ENCODE measurements at places on chromosomes 1 and 21. TPM values are rescaled to one million over a fixed set of nuclear protein-coding genes. Genes with fewer than 3 reads are reported as not detected.
A peak's percentile ranks its signal among the peaks of the same experiment; 100 is the strongest.

A3GALT2 gene
- total RNA-seq: not detected

DNA sequence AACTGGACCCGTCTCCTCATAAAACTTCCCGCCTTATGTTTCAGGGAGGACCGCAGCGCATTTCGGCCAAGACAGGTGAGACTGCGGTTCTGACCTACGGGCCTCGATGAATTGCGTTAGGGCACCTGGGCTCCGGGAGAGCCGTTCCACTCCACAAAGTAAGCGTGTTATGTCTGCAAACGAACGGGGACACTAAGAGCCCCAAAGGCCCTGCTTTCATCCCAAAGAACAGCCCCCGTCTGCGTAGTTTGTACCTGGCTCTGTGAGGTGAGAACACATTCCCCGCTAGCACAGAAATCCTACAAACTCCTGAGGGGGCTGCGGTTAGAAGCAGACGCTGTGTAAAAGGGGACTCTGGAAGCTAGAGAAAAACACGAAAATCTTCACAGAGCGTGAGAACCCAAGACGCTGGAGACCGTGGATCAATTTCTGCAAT lies 41.6 kb upstream of the PPIAL4F start:
- DNase-seq: no peak
- no peak overlapping the region for H3K4me3 ChIP-seq
- H3K36me3 ChIP-seq: no peaks in the 10 kb centered on the region
- H3K27me3 ChIP-seq: peaks cover 2% of the 10 kb centered on the region

PRDM16 gene
- 0.67 TPM for total RNA-seq

DNA sequence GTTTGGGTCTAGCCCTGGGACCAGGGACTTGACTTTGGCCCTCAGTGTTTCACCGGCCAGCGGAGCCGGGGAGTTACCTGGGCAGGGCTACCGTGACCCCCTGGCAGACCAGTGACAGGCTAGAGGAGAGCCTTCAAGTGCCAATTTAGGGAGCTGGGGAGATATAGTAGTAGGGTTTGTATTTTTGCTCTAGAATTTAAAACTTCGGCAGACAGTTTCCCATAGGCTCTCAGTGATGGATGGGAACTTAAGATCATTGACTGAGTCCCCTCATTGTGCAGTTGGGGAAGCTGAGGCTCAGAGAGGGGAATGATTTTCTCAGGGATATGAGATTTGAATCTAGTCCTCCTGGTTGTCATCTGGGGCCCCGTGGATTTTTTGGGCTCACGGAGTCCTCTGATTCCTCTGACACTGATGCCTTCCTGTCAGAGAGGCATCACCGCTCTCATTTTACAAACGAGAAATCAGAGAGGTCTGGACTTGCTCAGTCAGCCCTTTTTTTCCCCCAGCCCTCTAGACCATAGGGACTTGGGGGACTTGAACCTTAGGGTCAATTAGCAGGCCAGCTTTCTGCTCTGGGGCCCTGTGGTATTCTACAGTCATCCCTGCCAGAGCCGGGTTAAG lies 58.3 kb upstream of the ACOT11 start:
- no peaks in the 10 kb centered on the region for H3K27me3 ChIP-seq
- H3K4me1 ChIP-seq: peaks cover 45% of the 10 kb centered on the region
- DNase-seq: no peak
- H3K27ac ChIP-seq: peak overlapping the region; percentile 88

- no peak for DNase-seq
- H3K4me3 ChIP-seq: no peak overlapping the region
- H3K27ac ChIP-seq: no peak overlapping the region
- no peaks in the 10 kb centered on the region for H3K36me3 ChIP-seq
- no peaks in the 10 kb centered on the region for H3K27me3 ChIP-seq
Measured at GRCh38 chr21:43575473-43575844, 83.8 kb downstream of the HSF2BP start.

GRCh38 chr21:14977814-14978213 lies 87.0 kb downstream of the NRIP1 start:
- H3K27ac ChIP-seq: no peak overlapping the region
- no peak overlapping the region for H3K4me3 ChIP-seq
- no peaks in the 10 kb centered on the region for H3K27me3 ChIP-seq

- no peaks in the 10 kb centered on the region for H3K27me3 ChIP-seq
- H3K36me3 ChIP-seq: no peaks in the 10 kb centered on the region
- no peak overlapping the region for H3K27ac ChIP-seq
- H3K4me3 ChIP-seq: no peak overlapping the region
- H3K4me1 ChIP-seq: no peaks in the 10 kb centered on the region
- DNase-seq: no peak
Measured at GRCh38 chr1:112793631-112794565, 78.8 kb upstream of the PPM1J start.

DNA sequence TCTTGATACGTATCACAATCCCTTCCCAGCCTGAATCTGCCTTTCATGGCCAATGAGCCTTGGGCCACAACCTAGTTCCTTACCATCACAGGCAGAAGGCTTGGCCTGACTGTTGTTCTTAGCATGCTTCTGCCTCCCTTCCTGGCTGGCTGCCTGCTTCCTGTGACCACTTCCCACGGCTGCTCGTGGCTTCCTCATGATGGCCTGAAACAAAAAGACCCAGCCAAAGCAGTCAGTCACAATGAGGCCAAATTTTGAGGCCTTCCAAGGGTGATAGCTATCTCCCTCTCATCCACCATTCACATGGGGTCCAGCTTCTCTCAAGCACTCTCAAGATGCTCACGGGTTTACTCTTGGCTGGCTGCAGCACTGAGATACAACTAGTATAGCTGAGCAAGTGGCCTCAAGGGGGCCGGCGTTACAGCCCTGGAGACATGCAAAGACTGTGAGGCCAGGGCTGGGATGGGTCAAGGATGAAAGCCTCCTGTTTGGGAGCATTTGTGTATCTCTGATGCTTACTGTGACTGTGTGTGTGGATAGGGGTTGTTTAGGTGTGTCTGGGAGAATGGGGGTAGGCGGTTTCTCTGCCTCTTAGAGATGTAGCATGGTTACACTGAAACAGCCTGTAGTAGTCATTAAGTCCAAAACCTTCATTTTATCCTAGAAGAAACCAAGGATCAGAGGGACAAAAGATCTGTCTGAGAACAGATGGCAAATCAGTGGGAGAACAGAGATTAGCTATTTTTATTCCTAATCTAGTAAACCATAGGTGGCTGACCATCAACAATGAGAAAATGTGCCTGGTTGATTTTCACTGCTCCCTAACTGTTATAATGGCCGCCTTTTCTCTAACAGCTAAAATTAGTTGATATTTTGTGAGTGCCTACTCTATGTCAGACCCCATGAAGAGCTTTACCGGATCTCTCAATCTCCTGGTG lies 5.4 kb upstream of the TOE1 start:
- peaks cover 21% of the 10 kb centered on the region for H3K36me3 ChIP-seq
- H3K27ac ChIP-seq: no peak overlapping the region
- H3K4me3 ChIP-seq: no peak overlapping the region
- no peaks in the 10 kb centered on the region for H3K27me3 ChIP-seq
- no peak for DNase-seq

GRCh38 chr1:38992412-38993111 lies 1.5 kb downstream of the AKIRIN1 start:
- peaks cover 9% of the 10 kb centered on the region for H3K4me1 ChIP-seq
- DNase-seq: no peak
- H3K36me3 ChIP-seq: no peaks in the 10 kb centered on the region

- no peaks in the 10 kb centered on the region for H3K4me1 ChIP-seq
- no peak overlapping the region for H3K4me3 ChIP-seq
Measured at GRCh38 chr1:18290740-18291412, 183.3 kb downstream of the IGSF21 start.

DNA sequence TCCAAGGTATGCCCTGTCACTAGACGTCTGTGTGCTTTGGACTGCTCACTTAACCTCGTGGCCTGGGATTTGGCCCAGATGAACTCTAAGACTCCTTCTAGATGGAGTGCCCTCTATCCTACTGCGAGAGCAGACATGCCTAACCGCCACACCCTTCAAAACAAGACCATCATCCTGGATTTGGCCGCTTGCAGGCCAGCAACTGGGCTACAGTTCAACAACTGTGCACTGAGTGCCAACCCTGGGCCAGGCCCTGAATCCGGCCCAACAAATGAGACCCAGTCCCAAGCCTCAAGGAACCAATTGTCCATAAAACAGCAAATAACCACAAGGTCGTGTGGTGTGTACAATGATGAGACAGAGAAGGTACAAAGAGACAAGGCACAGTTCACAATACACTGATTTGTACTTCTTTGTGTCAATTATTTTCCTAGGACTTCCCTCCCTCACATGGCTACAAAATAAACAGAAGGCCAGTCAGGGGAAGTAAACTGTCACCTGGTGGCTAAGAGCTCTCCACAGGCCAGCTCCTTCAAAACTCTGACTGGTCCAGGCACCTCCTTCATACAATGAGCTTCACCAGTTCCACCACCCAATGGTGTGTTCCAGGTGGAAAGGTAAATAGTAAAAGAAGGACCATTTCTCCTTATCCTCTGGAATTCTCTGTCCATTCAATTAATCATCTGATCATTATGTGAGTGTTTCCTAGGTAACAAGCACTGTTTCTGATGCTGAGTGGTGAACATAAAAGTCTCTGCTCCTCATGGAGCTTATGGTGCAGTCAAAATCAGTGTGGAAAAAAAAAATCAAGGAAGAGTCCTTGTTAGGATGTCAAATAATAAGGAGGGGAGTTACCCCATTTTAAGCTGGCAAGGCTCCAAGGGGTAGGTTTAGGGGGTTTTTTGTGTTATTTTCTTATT lies 60.4 kb downstream of the CAPZB start:
- H3K4me3 ChIP-seq: no peak overlapping the region
- no peak for DNase-seq
- H3K27ac ChIP-seq: peak overlapping the region; percentile 3
- H3K4me1 ChIP-seq: peaks cover 39% of the 10 kb centered on the region
- no peaks in the 10 kb centered on the region for H3K36me3 ChIP-seq
- H3K27me3 ChIP-seq: no peaks in the 10 kb centered on the region

DNA sequence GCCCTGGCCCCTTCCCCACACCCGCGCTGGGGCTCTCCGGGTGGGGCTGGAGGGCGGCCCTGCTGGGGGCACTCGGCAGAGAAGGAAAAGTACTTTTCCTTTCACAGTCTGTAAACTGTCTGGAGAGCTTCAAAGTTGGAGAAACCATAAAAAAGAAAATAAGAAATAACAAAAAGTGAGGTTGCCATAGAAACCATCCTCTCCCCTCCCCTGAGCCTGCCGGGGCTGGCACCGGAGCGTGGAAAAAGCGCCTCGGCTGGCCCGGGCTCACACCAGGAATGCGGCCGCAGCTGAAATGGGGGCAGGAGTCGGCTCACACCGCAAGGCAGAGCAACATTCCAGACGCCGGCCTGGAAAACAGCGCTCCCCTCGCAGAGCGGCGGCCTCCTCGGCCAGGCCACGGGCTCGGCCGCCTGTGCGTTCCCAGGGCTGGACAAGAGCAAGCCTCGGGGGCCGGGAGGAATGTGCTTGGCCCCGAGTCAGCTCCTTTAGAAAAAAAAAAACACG lies 69.2 kb downstream of the MORN1 start:
- H3K36me3 ChIP-seq: no peaks in the 10 kb centered on the region
- no peaks in the 10 kb centered on the region for H3K4me1 ChIP-seq
- H3K27me3 ChIP-seq: no peaks in the 10 kb centered on the region
- H3K27ac ChIP-seq: peak overlapping the region; percentile 25

GRCh38 chr1:207754974-207755700 lies 3.3 kb downstream of the CD46 start:
- H3K27ac ChIP-seq: peak overlapping the region; percentile 51
- no peaks in the 10 kb centered on the region for H3K27me3 ChIP-seq
- no peak overlapping the region for H3K4me3 ChIP-seq
- H3K4me1 ChIP-seq: peaks cover 37% of the 10 kb centered on the region

OR2M7 gene
- not detected for total RNA-seq

PLA2G2E gene
- not detected for total RNA-seq

DNA sequence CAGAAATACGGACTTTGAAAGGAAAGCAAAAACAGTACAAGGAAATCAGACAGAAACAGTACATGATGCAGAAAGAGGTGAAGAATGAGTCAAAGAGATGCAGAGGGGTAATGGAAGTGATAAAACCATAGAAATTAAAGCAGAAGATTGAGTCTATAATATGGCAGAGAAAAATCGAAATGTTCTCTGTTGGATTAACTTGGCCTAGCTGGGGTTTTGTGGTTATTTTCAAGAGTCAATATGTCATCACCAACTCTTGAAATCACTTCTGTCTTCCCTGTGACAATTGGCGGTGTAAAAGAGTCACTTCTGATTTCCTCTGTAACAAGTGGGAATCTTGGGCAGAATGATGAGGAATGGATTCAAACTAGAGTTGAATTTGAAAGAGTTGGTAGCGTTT lies 7.4 kb downstream of the YTHDF2 start:
- no peaks in the 10 kb centered on the region for H3K27me3 ChIP-seq
- H3K27ac ChIP-seq: no peak overlapping the region
- no peak overlapping the region for H3K4me3 ChIP-seq
- H3K36me3 ChIP-seq: peaks cover 24% of the 10 kb centered on the region

All from liver (tissue), 10 donors.